Hematopoietic multipotent progenitor cell treated with erythropoietin and hydrocortisone succinate and interleukin-3 and kit ligand, for 4 days (in vitro differentiated cells): ENCODE measurements at places on chromosomes 1 and 21.

DNA sequence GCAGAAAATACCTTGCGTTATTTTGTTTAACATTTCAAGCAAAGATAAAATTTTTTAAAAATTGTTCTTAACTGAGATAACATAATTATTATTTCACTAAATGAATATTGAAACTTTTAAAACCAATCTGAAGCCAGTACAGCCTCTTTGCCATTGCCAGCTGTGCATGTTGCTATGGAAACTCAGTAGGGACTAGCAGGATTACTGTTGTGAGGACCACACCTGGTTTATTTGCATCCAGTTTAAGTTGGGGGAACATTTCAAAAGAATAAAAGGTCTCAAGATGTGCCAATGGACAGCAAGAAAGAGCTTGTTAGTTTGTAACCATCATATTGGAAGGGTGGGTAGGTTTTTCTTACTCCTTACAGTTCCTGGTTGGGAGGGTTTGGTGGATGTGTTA, 80.7 kb downstream of the POU2F1 start:
- DNase-seq = no peak

DNA sequence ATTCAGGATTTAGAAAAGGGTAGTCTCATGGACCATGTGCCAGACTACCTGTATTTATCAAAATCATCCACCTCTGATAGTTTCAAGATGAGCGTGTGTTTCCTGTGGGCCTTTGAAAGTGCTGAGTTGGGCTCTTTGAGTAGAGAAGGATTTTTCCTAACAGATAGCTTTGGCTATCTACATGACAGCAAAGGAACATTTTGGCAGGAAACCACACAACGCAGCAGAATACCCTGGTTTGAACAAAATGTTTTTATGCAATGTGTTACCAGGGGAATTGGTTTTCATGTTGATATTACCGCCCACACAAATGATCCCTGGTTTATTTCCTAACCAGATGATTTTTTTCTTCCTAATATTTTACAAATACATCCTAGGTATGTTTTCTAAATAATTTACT, 431.4 kb downstream of the NEGR1 start:
- DNase-seq = peak; percentile 59

DNA sequence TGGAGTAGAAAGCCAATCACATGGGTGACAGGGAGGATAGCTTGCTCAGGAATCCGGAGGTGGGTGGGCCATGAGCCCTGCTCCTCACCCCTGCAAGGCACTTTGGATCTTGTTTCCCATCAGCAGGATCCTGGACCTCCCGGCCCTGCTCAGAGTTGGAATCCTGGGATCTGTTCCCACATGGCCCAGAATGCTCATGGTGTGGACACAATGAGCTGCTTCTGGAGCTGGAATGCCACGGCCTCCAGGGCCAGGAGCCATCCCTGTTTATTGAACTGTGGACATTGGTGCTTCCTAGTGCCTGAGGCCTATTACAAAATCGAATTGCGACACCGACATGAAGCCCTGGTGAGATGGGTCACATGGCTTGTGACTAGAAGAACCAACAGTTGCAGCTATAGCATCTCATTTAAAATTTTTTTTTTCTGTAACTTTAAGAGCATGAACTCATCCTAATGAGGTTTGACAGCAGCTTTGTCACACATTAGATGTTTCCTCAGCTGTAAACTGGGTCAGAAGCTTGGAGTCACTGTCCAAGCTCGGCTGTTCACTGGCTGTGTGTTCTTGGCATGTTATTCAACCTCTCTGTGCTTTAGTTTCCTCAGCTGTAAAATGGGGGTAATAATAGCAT, 40.4 kb upstream of the GOLT1A start:
- DNase-seq = peak; percentile 65

GRCh38 chr1:247146671-247147070, 25.1 kb downstream of the ZNF124 start:
- DNase-seq = peak; percentile 17

GRCh38 chr21:40166291-40166843, 299.1 kb downstream of the PCP4 start:
- no peak for DNase-seq

- peak; percentile 30 for DNase-seq
These were observed 40.1 kb upstream of the ADGRL2 start for GRCh38 chr1:81760477-81761097.

DNA sequence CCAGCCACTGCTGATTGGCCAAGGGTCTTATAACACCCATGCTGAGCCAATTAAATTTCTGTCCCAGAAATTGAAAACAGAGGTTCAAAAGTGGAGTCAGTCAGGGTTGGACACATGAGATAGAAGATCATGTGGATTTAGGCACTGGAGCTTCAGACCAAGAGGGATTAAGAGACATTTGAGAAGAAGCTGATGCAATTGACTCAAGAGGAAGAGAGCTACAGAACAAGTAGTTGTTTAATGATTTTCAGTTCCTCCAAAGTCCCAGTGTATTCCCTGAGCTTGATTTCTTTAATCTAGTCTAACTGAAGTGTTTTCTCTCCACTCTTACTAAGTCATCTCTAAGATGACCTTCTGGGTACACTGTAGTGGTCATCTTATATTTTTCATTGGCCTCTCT, 227.1 kb downstream of the DUSP10 start:
- DNase-seq = no peak

DNA sequence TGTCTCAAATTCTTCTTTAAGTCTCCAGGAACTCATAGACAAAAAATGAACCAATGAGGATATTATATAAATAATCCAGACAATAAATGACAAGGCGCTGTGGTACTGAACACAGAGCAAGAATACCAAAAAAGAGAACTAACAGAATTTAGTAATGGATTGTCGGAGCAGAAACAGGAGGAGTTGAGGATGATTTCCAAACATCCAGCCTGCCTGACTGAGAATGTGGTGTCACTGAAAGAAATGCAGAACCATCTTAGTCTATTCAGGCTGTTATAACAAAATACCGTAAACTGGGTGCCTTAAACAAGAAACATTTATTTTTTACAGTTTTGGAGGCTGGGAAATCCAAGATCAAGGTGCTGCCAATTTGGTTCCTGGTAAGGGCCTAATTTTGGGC, 79.7 kb downstream of the RGS2 start:
- DNase-seq = no peak
